Left ventricle myocardium superior (tissue), 1 donor: ENCODE measurements at places on chromosomes 12 and 14.

DNA sequence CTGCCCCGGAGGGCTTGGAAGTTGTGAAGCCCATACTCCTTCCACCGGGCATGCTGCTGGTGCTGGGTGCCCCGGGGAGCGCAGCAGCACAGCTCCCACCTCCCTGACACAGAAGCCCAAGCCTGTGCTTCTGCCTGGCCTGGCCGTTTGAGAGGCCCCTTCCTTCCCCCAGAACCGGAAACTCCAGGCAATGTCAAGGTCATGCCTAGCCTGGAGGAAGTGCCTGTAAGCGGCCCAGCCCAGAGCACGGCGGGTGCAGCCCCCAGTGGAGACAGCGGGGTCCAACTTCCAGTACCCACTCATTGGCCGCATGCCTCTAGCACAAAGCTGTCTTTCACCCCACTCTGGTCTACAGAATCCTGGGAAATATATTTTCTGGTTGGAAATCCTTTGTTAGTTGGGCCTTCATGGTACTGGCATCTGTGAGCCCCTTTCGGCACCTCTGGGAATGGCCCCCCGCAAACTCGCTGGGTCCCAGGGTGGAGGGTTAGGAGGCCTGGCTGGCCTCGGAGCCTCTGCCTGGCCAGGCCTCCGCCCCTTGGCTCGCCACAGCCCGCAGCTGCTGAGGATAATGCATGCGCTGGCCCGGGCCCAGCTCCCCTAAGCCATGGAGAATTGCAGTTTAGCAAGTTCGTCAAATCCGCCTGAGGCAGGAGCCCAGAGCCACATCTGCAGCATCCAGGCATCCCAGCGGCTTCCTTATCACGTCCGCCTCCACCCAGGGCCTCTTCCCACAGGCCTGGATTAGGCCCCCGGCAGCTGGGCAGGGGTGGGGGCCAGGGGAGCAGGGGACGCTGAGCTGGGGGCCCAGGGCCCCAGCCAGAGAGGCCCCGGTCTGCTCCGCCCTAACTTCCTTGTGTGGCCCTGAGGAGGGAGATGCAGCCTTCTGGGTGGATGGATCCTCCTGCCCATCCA is 48.9 kb upstream of the DLK1 start:
- peak; percentile 92 for DNase-seq

- DNase-seq: no peak
Measured at GRCh38 chr12:92421042-92421441, 275.4 kb upstream of the BTG1 start.

- no peak for DNase-seq
Measured at GRCh38 chr14:31895206-31895605, 181.9 kb upstream of the ARHGAP5 start.

DNA sequence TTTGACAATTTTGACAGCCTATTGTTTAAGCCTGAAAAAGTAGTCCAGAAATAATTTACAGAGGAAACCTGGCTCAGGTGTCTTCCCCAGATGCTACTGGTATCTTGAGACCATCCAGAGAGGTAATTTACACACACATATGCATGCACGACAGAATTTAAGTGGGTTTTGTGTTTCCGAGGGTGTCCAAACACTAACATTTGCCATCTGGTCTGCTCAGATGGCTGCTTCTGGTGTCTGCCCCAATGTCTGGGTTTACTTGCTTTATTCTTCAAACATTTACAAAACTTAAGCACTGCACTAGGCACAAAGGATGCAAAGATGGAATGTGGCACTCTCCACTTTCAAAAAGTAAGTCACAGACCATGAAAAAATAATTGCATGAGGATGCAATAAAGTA is 226.6 kb upstream of the EGLN3 start:
- no peak for DNase-seq

- no peak for DNase-seq
Measured at GRCh38 chr14:74290415-74290814, 12.3 kb downstream of the ABCD4 start.
